ENCODE measurements at places on chromosomes 5 and 9.

DNA sequence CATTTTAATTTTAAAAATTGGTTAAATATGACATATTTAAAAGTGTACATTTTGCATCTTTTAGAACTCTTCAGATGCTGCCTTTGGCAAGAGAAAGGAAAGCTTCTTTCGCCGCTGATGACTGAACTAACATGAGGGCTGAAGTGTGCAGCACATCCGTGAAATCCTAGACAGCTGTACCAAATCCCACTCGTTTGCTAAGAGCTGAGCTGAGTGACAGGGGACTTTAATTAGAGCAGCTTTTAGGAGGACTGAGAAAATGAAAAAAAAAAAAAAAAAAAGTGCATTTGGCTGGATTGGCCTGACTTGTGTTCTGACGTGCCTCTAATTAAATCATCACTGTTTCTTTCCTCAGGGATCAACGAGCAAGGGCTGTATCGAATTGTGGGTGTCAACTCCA, 271.3 kb downstream of the ARHGAP26 start:
- no peak for DNase-seq

DNA sequence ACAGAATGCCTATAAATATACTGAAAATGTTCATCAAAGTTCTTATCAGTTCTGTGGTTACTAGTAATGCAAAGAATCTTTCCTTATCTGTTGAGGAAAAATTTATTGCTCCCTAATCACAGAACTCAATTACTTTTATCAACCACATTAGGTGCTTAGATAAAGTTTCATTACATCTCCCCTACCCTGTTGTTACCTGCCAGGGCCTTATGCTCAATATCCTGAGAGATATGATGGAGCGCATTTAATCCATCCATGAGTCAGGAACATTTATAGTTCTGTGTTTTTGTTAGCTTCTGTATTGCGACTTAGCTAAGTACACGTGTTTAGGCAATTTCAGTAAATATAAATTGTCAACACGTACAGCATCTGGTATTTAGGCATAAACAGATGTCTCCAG, 164.3 kb upstream of the ST8SIA4 start:
- DNase-seq = no peak

DNA sequence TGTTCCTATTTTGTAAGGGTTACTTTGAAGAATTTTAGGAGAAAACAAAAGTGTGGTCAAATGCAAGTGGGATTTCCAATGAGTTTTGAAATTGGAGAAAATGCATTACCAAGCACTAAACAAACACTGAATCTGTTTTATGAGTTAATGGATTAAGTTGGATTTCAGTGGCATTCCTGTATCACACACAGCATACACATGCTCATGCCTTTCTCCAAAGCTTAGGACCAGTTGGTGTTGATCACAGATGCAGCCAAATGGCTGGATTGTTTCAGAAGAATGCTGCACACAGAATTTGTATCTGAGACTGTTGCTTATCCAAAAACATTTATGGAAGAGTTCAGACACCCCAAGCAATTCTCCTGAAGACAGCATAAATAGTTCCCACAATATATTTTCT, 611.1 kb downstream of the ACTL7B start:
- DNase-seq = no peak

DNA sequence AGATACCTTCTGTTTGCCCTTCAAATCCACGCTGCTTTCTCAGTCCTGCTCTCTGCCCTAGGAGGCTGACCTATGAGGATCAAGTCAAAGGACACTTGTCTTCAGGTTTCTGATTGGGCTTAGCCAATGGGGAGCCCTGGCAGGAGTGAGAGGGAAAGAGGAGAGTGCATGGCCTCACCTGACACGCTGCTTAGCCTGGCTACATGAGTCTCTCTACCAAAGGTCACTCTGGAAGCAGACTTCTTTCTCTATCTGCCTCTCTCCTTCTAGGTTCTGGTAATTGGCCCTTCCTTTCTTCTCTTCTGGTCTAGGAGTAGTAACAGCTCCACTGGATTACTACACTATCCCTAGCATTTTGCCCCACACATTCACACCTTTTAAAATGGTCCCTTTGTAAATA, 13.1 kb downstream of the ARSB start:
- no peak for DNase-seq

DNA sequence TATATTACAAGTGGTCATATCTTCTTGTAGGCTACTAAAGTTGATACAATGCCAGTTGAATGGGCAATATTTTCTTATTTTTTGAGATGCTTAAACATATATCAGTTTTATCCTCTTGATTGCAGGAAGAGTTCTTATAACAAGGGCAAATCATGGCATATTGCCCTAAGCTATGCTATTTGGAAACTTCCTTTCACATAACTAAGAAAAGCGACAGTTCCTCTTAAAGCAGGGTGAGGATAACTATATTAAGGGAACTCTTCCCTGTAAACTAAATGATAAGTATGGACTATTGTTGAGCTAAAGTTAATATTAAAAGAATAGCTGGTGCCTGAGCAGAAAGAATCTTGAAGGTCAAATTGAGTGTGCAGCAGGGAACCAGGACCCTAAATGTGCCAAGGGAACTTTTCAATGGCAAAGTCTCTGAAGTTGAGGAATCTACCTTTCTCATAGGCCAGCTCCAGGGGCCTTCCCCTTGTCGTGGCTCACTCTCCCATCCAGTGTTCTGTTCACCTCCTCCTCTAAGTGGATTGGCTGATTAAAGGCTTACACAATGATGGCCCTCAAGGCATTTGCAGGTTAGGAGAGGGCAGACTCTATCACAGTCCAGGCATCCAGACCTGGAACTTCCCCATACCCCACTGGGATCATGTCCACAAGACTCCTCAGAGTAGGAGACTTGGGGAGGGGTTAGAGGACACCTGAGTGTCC, 26.8 kb downstream of the FYB1 start:
- DNase-seq = no peak

GRCh38 chr9:137448602-137448962, 7.4 kb upstream of the ENTPD8 start:
- DNase-seq = no peak

- DNase-seq = no peak
These were observed 294.1 kb downstream of the FANCC start for GRCh38 chr9:95023217-95024003.

- DNase-seq = no peak
These were observed 10.0 kb downstream of the SEC16A start for GRCh38 chr9:136472640-136473353.

DNA sequence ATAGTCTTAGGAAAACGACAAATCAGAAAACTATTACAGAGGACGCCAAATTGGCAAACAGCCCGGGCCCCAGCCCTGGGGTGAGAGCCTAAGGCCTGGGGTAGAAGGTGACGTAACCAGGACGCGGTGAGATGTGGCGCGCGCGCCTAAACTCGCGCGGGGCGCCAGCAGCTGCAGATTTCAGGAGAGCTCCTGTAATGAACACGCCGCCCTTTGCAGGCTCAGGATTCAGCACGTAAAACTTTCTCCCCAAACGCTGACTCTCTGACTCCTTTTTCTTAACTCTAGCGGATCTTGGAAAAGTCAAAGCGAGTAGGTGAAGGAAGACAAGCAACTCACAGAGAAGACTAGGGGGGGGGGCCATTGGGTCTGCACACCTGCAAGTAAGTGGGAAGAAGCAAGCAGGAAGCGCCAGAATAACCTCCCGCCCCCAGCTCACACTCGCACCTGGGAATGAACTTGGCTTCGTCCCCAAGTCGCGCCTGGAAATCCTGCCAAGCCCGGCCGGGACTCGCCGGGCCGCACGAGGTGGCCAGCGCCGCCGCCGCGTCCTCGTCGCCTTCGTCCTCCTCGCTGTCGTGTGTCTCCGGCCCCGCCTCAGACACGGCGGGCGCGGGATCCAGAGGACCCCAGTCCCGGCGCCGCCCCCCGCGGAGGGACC, 822 bp downstream of the RASEF start:
- no peak for DNase-seq

DNA sequence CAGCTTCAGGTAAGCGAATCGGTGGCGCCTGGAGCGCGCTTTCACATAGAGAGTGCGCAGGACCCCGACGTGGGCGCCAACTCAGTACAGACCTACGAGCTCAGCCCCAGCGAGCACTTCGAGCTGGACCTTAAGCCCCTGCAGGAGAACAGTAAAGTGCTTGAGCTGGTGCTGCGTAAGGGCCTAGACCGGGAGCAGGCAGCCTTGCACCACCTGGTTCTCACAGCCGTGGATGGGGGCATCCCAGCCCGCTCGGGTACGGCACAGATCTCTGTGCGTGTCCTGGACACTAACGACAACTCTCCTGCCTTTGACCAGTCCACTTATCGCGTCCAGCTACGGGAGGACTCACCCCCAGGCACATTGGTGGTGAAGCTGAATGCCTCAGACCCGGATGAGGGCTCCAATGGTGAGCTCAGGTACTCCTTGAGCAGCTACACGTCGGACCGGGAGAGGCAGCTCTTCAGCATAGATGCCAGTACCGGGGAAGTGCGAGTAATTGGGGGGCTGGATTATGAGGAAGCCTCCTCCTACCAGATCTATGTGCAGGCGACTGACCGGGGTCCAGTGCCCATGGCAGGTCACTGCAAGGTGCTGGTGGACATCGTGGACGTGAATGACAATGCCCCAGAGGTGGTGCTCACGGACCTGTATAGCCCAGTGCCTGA, 1.1 kb downstream of the PCDHAC2 start:
- DNase-seq = no peak

GRCh38 chr5:12367973-12368372, 463.7 kb upstream of the CTNND2 start:
- no peak for DNase-seq

DNA sequence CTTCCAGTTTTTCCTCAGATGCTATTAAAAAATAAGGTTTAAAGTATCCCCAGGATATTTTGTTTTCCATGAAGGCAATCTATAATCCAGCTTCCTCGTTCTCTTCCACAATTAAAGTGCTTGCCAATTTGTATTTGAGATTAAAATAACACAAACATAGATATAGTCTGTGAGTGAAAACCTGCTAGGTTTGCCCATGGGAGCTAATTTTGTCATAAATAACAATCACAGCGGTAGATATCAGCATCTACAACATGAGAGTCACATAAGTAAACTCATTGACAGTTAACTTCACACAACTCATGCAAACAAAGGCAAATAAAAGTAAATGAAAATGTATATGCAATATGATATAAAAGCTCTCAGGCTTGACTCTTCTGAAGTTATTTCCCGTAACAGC, 29.2 kb upstream of the RASGRF2 start:
- no peak for DNase-seq

GRCh38 chr5:7927466-7928375, 58.8 kb downstream of the MTRR start:
- peak; percentile 14 for DNase-seq

- DNase-seq = no peak
These were observed 116.9 kb downstream of the ARRDC3 start for GRCh38 chr5:91266184-91266705.

DNA sequence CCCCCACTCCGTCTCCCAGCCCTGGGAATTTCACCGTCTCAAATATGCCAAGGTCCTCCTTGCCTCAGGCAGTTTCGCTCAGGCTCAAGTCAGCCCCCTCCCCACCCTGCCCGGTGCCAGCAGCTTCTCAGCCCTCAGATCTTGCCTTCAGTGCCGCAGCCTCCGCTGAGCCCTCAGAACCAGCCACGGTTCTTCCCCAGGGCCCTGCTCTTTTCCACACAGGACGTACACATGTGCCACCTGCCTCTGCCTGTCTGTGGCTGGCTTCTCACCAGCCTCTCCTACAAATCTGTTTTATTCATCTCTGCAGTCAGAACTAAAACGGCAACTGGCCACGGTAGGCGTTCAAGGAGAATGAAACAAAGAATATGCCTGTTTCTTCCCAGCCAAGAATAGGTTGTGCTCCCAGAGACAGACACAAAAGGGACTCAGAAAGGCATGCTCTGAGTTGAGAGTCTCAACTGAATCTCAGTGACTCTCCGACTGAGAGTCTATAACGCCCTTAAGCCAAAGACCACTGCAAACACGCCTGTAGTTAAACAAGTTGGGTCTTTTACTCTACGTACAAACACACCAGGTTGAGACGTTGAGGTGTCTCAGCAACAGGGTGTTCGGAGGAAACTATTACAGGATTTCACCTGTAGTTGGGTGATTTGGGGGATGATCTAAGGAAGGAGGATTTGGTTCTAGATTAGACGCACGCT, 10.6 kb upstream of the GRIN1 start:
- DNase-seq = no peak

DNA sequence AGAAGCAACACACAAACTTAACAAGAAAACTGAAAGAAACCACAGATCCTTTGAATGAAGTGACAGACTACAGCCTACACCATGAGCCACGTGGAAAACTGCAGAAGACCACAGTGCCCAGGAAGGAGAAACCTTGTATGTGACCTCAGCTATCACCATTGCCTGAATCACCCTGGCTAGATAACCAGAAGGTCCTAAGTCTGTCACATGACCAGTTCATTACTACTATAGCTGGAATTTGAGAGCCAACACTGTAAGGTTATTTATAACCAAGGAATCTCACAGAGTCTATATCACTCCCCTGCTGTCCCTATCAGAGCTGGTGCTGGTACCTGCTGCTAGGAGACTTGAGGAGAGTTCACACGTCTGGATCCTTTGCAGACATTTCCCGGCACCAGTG, 90.3 kb upstream of the FBXL17 start:
- DNase-seq = no peak

DNA sequence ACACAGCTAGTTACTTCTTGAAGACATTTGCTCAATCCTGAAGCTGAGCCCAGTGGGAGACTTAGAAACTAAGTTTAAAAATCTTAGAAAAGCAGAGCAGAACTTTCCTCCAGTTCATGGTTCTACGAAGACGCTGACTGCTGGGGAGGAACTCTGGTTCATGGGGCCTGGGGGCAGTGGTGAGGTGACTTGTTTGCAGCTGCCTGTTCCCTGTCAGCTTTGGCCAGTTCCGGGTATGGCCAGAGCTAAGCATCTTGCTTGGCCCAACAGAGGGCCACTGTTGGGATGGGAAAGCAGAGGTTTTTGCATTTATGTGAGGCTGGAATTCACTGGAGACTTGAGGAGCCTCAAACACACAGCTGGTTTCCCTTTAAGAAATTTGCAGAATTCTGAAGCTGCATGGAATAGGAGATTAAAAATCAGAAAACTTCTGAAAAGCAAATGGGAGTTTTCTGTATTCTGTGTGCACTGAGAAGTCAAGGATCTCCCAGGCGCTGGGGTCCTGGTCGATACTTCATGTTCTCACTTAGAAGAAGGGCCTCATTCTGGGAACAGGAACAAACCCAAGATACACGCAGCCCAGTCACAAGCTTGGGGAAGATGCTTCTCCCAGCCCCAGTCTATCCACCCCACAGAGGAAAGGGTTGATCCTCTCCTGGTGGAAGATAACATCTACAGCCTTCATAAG, 10.6 kb upstream of the HMHB1 start:
- no peak for DNase-seq

GRCh38 chr5:159420940-159421339, 90.7 kb upstream of the IL12B start:
- DNase-seq = no peak

Measured in activated CD4-positive, alpha-beta T cell treated with anti-CD3 and anti-CD28 coated beads for 24 hours (primary cell).